PC-9 (cell line): ENCODE measurements at places on chromosomes 6 and 20. TPM values are rescaled to one million over a fixed set of nuclear protein-coding genes. Genes with fewer than 3 reads are reported as not detected.

- DNase-seq, result no peak
Measured at GRCh38 chr6:152048921-152049320, 241.4 kb downstream of the ESR1 start.

- no peak for DNase-seq
Measured at GRCh38 chr6:135451617-135452190, 45.8 kb downstream of the AHI1 start.

GRCh38 chr20:34562641-34563040 lies 4.1 kb downstream of the MAP1LC3A start:
- no peak for DNase-seq

GRCh38 chr20:45467861-45468260 lies 1.7 kb upstream of the WFDC2 start:
- DNase-seq, result no peak

- DNase-seq, result peak; percentile 8
Measured at GRCh38 chr6:169172456-169172855, 81.2 kb downstream of the THBS2 start.

- DNase-seq, result no peak
Measured at GRCh38 chr20:18663932-18664331, 76.1 kb downstream of the DTD1 start.

- no peak for DNase-seq
Measured at GRCh38 chr6:112209131-112209530, 45.2 kb downstream of the LAMA4 start.

DNA sequence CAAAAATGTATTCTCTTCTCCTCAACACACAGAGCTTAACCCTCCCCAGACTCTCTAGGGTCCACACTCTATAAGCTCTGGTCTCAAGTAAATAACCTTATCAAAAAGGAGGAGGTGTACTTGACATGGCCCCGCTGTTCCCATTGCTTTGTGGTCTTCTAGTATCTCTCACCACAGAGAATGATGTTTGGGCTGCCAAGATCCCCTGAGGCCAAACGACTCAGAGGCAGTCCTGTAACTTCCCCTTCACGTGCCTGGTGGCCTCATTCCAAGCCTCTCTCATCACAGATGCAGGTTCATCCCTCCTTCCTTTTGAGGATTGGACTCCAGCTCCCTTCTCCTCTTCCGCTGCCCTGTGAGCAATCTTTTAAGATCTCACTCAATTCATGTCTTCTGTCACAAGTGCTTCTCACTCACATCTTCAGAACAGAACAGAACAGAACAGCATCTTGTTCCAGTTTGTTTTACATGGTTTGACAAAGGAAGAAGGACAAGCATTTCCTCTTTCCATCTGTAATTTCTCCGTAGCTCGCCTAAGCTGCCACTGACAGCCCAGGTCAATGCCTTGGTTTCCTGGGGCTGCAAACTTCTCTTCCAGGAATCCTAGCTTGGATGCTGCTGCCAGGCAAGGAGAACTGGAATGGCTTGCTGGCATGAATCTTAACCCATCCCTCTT lies 541.5 kb downstream of the CD83 start:
- peak; percentile 27 for DNase-seq

- no peak for DNase-seq
Measured at GRCh38 chr6:57108691-57109090, 18.7 kb downstream of the ZNF451 start.

DNA sequence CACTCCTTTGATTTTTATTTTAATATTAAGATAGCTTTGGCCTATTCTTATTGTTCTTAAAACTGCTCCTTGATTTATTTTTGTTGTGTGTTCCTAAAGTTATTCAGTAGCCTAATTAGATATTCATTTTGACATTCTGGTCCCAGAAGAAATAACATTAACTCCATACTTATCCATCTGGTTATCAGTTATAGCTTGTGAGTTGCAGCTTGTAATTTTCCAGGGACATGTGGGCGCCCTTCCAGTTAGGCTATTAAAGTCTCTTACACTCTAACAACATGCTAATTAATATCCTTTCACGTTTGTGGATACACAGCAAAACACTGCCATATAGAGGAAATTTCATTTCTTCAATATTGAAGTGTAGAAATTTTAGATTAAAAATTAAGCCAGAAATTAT lies 987.5 kb downstream of the HACE1 start:
- no peak for DNase-seq

DNA sequence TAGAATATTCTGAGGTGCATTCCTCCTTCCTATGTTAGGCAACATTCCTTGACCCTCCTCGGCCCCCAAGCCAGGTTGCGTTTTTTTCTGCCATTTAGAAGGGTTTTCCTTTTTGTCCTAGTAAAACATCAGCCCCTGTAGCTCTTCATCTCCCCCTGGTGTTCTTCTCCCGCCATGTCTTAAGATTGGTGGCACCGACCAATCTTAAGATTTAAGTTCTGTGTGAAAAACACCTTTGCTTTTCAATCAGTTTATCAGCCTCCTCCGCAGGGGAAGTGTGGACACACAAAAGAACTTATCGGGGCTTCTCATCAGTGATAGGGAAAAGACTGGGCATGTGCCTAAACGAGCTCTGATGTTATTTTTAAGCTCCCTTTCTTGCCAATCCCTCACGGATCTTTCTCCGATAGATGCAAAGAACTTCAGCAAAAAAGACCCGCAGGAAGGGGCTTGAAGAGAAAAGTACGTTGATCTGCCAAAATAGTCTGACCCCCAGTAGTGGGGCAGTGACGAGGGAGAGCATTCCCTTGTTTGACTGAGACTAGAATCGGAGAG lies 719 bp upstream of the EDN1 start:
- peak; percentile 77 for DNase-seq

DNA sequence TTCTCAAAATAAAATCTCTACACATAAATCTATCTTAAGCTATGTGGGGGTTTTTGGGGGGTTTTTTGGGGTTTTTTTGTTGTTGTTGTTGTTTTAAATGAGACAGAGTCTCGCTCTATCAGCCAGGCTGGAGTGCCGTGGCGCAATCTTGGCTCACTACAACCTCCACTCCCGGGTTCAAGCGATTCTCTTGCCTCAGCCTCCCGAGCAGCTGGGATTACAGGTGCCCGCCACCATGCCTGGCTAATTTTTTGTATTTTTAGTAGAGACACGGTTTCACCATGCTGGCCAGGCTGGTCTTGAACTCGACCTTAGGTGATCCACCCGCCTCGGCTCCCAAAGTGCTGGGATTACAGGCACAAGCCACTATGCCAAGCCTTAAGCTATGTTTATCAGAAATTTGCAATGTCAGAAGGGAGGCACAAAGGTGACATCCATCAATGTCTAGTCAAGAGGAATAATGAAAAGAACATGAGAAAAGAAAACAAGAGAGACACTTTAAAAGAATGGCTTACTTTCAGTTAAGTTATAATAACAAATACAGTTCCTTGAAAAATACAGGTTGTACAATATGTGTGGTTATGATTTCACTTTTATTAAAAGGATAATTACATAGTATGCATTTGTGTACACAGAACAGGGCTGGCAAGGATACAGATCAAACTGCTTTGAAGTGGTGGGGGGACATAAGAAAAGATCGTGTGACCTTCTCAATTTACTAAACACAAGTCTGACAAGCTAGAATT lies 28.6 kb downstream of the SLC23A2 start:
- DNase-seq, result no peak

DNA sequence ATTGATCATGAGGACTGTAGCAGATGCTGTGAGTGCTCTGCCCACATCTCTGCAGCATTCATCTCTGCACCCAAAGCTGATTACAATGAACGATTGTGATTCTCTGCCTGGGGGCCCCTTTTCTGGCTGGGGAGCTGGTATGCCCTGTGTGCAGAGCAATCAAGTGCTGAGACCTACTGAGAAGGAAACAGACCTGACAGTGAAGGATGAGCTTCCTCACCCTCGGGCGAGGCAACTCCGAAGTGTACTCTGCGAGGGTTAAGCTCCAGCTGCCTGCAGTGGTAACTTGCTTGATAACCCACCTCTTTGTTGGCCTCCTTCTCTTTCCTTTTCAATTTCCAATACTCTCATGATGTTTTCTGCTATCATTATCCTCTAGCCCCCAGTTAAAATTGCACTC lies 289.7 kb upstream of the RNF24 start:
- DNase-seq, result no peak

- no peak for DNase-seq
Measured at GRCh38 chr6:152379423-152379822, 257.7 kb downstream of the SYNE1 start.

Gene IP6K3
- not detected in 2 replicates for total RNA-seq

Gene MTFR2
- 10.5 and 12.6 TPM in 2 replicates for total RNA-seq

Gene RAB22A
- total RNA-seq, result 22.6 and 28.9 TPM in 2 replicates

Gene HAO1
- total RNA-seq, result not detected in 2 replicates

Gene PRICKLE4
- total RNA-seq, result 8.4 and 9.2 TPM in 2 replicates

Gene SLC22A3
- total RNA-seq, result not detected in 2 replicates
